Cardiac septum (tissue), 1 donor: ENCODE measurements at places on chromosomes 4 and X. TPM values are rescaled to one million over a fixed set of nuclear protein-coding genes. Genes with fewer than 3 reads are reported as not detected.

Gene ANAPC4
- total RNA-seq: 14.2 TPM

Gene FSTL5
- total RNA-seq: not detected

DNA sequence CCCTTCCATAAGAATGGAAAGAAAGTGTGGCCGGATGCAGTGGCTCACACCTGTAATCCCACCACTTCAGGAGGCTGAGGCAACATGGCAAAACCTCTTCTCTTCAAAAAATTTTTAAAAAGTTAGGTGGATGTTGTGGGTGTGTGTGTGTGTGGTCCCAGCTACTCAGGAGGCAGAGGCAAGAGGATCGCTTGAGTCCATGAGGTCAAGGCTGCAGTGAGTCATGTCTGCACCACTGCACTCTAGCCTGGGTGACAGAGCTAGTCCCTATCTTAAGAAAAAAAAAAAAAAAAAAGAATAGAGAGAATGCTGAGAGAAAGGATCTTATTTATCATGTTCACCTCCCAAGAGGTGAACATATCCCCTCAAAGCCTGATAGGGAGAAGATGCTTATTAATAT, 492.1 kb upstream of the SMIM31 start:
- no peak for DNase-seq

- no peak for DNase-seq
These were observed 185.0 kb downstream of the CPE start for GRCh38 chr4:165563851-165564250.

- no peak for DNase-seq
These were observed 16.8 kb upstream of the TIMM8A start for GRCh38 chrX:101365301-101365795.

Gene PRAF2
- 14.8 TPM for total RNA-seq

Gene MAGEA12
- total RNA-seq: not detected

- DNase-seq: no peak
These were observed 60.8 kb upstream of the GRPEL1 start for GRCh38 chr4:7128644-7129043.

Gene NUP62CL
- total RNA-seq: 1.3 TPM

DNA sequence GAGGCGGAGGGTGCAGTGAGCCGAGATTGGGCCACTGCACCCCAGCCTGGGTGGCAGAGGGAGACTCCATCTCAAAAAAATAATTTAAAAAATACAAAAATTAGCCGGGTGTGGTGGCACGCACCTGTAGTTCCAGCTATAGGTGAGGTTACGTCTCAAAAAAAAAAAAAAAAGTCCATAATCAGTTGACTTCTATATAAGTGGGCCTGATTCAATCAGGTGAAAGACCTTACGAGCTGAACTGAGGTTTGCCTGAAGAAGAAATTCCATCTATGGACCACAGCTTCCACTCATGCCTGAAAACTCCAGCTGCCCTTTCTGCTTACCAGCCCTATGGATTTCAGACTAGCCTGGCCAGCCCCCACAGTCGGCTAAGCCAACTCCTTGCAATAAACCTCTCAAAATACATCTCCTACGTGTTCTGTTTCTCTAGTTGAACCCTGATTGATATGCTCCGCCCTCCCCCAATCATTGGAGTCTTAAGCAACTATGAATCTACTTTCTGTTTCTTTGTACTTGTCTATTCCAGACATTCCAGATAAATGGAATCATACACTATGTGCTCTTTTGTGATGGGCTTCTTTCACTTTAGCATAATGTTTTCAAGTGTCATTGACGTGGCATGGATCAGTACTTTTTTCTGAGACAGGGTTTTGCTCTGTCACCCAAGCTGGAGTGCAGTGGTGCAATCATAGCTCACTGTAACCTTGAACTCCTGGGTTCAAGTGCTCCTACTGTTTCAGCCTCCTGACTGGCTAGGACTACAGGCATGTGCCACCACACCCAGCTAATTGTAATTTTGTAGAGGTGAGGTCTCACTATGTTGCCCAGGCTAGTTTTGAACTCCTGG, 36.6 kb downstream of the SAT1 start:
- DNase-seq: no peak

Gene BCORL1
- total RNA-seq: 9.8 TPM

GRCh38 chr4:25401066-25401465, 24.0 kb downstream of the ANAPC4 start:
- no peak for DNase-seq

Gene FAM193A
- 19.5 TPM for total RNA-seq

Gene SMIM10
- total RNA-seq: 4.9 TPM

Gene PDLIM3
- 265 TPM for total RNA-seq

Gene SHROOM2
- 0.92 TPM for total RNA-seq

Gene ZNF185
- 1.4 TPM for total RNA-seq

GRCh38 chr4:125481334-125482045, 166.7 kb downstream of the FAT4 start:
- no peak for DNase-seq

DNA sequence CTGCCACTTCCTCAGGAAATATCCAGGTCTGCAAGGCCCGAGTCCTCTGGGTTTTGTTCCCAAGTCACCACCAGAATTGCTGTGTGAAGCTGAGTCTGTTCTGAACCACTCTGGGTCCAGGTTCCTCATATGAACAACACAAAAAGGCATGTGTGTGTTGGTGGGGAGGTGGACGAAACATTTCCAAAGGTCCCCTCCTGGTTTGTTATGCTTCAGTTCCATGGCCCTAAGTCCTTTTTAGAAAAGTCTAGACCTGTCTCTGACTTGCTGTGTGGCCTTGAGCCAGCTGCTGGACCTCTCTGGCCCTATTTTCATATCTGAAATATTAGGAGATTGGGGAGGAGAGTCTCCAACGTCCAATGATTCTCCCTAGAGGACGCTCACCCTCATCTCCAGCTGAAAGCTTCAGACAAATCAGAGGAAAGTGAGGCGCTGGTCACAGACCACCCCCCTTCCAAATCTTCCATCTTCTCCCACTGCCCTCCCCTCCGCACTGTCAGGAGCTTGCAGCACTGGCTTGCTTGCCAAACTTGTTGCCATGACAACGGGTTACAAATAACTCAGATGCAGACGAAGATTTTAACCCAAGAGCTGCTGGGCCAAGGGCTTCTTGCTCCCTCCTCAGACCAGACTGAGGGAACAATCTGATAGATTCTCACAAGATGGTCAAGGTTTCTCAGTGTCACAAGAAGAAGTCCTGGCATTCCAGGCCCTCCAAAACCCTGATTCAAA, 64.5 kb downstream of the SMC1A start:
- DNase-seq: no peak

DNA sequence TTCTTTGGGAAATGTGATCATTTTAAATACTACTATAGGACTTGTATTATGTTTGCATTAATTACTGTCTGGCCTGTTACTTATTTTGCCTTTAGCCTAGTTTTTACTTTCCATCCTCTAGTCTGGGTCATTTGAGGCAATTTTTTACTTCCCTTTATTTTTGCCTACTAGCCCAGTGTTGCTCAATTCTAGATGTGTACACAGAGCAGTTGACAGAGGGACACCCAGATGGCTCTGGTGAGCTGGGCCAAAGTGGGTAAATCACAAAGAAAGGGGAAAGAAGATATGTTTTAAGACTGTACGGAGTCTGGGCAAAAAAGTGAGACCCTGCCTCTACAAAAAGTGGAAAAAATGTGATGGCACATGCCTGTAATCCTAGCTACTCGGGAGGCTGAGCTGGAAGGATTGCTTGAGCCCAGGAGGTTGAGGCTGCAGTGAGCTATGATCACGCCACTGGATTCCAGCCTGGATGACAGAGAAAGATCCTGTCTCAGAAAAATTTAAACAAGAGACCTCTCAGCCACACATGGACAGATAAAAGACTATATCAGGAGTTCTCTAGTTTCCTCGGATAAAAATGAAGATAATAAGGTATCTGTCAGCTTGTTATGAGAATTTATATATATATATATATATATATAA, 35.7 kb downstream of the APOO start:
- no peak for DNase-seq

DNA sequence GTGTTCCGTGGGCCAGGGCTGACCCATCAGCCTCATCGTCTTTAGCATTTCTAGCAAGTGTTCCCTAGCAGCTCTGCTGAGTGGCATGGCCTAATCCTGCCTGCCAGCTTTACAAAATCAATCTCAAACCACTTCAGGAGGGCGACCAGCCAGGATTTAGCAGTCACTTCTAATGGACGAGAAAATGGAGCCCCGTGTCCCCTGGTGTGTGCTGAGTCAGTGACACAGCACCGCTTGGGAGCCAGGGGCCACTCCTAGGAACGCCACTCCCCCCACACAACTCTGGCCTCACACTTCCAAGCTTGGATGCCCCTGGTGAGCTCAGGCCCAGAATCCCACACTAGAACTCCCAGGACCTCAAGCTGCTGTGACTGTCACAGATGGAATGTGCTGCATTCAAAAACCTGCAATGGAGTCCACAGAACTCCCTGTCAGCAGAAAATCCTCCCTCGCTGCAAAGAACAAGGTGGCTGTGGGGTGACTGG, 311.2 kb upstream of the GATB start:
- no peak for DNase-seq

Gene TSPAN7
- 13.0 TPM for total RNA-seq

Gene CD40LG
- not detected for total RNA-seq

GRCh38 chrX:30283456-30284200, 25.6 kb downstream of the NR0B1 start:
- DNase-seq: no peak

- DNase-seq: no peak
These were observed 1.1 kb downstream of the ADH1C start for GRCh38 chr4:99351487-99351886.

Gene ADH1B
- 12.6 TPM for total RNA-seq

- no peak for DNase-seq
These were observed 533.7 kb downstream of the INPP4B start for GRCh38 chr4:142312391-142312790.

DNA sequence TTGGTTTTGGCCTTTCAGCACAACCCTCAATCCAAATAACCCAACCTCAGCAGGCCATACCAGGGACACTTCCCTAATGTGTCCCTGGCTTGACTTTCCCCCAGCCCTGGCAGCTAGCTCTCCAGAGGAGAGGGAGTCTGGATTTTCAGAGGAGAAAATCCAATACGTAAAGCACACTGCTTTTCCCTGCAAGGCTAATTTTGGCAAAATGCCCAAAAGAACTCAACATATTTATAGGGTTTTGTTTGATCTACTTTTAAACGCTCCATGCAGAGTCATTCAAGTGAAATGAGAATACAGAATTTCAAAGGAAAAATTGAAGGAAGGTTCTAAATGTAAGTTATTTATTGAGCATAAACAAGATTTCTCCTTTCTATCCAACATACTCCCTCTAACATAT, 167.2 kb downstream of the SH3KBP1 start:
- no peak for DNase-seq

DNA sequence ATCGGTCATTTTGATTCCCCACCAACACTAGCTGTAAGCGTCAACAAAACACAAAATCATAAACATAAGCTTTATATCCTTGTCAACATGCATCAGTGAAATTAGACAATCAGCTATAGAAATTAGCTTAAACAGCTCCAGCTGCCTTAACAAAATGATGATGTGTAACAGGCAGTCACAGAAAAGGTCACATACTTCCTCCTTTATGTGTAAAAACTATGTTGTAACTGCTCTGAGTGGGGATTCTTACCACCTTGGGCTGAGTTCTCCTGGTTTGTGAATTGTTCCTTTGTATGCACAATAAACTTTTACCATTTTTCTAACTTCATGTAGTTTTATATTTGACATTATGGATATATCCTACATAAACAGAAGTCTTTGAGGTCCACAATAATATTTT, 73.9 kb upstream of the MAP9 start:
- DNase-seq: no peak

GRCh38 chrX:134172588-134173259, 64.3 kb upstream of the CCDC160 start:
- no peak for DNase-seq

Gene SHROOM4
- 8.6 TPM for total RNA-seq

DNA sequence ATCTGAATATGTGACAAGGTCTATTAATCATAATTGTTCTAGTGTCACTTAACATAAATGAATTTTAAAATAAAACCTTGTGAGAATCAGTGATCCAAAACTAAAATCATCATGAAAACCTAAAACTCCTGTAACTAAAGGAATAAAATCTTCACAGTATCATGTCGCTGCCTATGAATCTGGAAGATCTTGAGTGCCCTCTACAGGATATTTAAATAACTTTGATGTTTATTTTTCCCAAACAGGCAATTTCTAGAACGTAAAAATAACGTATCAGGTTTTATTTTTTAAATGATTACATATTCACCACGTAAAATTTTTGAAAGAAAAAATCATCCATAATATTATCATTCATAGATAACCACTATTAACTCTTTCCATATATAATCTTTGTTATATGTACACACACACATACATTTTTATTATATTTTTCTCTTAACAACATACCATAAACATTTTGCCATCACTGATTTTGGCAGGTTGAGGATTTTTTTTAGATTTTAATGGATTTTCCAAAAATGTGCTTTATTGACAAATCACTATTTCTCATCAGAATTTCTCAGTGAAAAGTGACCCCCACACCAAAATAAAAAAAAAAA, 79.6 kb downstream of the COMMD8 start:
- DNase-seq: no peak

Gene TRIM61
- 1.5 TPM for total RNA-seq

Gene BEX4
- total RNA-seq: 34.3 TPM
